Cardiac fibroblast (primary cell): ENCODE measurements at places on chromosomes 5 and 9.

DNA sequence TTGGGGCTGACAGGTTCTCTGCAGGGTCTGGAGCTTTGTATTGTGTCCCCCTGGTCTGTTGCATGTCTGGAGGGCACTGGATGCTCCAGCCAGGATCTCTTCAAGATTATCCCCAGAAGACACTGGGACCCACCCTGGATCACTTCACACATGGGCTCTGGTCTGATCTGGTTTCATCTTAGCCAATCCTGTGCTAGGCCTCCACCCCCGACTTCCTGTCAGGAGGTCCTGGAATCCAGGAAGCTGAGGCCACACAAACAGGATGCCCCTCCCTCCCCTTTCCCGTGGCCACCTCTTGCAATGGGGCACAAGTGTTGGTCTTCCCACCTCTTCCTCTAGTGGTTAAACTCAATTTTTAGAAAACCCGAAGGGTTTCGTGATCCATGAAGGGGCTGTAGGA lies 242.6 kb upstream of the MVB12B start:
- DNase-seq = no peak

DNA sequence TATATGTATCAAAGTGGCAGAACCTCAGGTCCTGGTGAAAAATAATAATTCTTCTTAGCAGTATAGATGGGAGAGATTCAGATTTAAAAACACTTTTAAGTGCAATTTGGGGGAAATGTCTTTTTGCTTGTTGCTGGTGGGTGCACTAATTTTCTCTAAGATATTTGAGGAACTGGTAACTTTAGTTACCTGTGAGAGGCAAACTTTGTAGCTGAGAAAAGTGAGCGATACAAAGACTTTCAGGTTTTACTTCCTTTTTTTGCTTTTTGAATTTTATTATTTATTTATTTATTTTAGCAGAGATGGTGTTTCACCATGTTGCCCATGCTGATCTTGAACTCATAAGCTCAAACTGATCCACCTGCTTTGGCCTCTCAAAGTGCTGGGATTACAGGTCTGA lies 303.1 kb upstream of the PTGER4 start:
- DNase-seq = no peak

GRCh38 chr9:96441798-96442445 lies 8.0 kb upstream of the HABP4 start:
- DNase-seq = peak; percentile 45

- DNase-seq = no peak
Observed at GRCh38 chr5:65184780-65185179, 296.9 kb downstream of the ADAMTS6 start.

- no peak for DNase-seq
Observed at GRCh38 chr9:75739884-75740611, 150.4 kb upstream of the PCSK5 start.

DNA sequence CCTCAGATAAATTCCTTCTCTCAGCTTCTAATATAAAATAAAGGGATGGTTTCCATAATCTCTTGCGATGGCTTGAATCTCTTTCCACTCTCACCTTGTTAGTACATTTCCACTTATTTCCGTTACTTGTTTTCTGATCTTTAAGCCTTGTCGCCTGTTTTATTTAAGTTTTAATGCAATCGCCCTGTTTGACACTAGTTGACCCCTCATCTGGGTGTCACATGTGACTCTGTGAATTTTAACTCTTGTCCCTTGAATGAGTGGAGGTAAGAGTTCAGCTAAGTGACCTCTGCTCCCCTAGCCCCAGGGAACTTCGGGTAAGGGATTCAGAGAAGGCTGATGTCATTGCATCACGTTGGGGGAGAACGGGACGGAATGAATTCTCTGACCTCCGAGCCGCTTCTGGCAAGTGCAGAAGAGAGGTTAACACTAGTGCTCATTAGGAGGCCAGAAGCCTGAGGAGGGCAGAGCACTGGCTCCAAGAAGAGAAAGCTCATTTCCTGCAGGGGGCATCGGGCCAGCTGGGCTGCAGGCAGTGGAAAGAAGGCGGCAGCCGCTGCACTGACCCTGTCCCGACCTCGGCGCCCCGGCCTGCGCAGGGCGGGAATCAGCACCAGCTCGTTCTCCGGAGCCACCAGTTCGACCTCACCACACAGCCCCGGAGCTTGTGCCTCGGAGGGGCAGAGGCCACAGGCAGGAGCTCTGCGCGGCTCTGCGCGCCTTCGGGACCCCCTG lies 569 bp downstream of the HINT2 start:
- peak; percentile 62 for DNase-seq

DNA sequence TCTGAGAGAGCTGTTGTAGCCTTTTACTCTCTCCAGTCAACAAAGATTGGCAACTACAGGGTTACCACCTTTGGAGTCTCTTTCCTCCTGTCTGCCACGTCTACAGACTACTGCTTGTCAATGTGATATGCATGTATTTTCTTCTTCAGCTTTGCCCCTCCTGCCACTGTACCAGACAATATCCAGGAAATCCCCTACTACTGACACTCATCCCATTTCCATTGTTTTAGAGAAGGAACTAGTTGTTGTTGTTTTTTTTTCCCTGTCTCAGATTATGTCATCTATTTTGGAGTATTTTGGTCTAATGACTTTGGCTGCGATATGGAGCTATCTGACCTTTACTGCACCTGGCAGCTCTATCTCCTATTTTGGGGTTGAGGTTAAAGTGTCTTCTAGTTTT lies 50.1 kb upstream of the MACIR start:
- peak; percentile 69 for DNase-seq

DNA sequence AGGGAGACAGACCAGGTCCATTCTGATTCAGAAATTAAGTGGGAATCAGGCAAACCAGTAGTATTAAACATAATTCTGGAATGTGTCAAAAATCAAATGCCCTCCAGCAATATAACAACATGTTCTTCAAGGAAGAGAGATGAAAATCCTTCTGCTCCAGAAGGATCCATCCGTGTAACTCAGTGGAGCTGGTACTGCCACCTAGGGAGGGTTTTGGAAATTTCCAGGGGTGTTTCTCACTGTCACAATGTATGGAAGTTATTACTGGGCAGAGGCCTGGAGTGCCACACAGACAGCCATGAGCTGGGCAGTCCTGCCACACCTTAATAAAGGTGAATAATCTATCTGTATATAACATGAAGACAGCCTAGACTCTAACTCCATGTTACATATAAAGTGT lies 87.5 kb downstream of the TTLL11 start:
- DNase-seq = peak; percentile 41
